ENCODE measurements at places on chromosomes 3 and 15.
A peak's percentile ranks its signal among the peaks of the same experiment; 100 is the strongest.

GRCh38 chr15:90709278-90709677 is 7.9 kb upstream of the BLM start:
- DNase-seq = no peak

DNA sequence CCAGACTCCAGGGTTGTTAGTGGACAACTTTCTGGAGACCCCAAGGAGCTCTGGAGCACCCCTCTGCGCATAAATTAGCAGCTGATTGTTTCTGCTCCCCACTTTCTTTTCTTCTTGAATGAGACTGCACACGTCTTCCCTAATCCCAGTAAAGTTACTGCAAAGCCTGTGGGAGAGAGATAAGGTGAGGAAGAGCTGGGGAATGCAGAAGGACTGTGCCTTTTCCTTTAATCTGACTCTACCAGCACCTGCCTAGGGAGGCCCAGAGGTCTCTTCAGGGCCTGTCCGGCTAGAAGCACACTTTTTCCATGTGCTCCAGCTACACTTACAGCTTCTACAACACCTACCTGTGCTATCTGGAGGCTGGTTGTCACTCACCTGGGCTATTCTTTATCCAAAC is 143.8 kb downstream of the KCNMB2 start:
- no peak for DNase-seq

DNA sequence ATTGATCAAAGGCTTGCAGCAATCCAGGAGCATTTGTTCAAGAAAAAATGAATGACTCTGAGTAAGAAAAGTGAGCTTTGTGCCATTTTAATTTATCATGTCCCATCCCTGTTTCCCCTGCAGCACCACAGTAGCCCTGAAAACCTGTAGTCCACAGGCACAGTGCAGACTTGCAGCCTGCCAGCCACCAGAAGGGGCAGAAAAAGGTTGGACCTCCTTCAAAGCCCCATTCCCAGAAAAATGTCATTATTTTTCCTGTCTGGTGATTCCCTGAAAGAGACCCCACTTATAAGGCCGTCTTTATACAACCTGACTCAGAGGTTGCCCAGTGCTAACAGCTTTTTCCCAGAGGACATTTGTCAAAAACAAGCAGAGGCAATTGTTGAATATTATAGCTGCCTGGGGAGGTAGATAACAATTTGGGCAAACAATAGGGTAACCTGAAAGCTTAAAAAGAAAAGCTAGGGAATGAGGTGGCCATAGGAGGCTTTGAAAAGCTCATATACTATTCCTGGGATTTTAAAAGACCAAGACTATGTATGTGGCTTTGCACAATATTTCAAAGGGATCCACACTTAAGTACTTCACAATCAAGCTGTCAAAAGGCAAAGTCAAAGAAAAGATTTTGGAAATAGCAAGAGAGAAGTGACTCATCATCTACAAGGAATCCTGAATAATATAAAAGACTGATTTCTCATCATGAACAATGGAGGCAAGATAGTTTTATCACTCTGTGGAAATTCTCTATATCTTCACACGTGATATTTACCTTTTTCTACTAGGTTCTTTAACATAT is 136.8 kb upstream of the PLXNA1 start:
- DNase-seq = no peak

DNA sequence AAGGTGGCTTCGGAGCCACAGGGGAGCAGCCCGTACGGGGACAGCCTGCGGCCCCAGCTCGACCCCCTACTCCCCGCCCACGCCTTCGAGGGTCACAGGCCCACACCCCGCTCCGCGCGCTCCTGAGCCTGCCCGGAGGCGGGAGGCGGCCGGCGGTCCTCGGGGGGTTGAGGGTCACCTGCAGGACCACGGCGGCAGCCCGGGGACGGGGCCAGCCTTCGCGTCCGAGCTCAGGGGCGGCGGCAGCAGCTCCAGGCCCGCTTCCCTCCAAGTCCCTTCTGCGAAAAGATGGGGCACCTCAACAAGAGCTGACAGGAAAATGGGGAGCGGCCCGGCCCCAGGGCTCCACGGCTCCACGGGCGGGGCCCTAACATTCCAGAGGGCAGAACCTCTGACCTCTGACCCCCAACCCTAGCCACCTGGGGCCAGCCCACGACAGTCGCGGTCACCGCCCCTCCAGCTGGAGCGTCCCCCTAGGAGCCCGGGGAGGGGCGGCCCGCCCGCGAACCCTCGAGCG is 428 bp downstream of the LYSMD4 start:
- DNase-seq = peak; percentile 81

GRCh38 chr15:46386356-46386755 is 751.5 kb downstream of the SQOR start:
- DNase-seq = no peak

GRCh38 chr3:29083081-29083480 is 197.8 kb upstream of the RBMS3 start:
- no peak for DNase-seq

GRCh38 chr15:65619626-65620290 is 2.0 kb upstream of the SLC24A1 start:
- DNase-seq = no peak

GRCh38 chr15:58545307-58546065 is 113.7 kb downstream of the LIPC start:
- DNase-seq = no peak

DNA sequence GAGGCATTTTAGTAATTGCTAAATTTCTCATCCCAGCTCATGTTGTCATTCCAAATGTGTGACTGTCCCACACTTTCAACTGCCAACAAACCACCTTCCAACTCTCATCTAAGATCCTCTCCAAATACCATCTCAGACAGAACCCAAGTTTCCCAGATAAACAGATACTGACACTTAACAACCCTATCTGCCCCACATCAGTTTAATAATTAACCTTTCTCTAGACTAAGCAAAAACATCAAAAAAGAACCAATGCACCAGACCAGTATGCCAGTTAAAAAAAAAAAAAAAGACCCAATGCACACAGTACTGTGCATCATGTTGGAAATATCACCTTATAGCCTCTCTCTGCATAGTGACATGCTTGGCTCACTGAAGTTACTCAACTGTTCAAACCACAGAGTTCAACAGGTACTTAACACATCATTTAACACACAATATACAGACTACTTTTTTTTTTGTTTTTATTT is 5.5 kb downstream of the SFMBT1 start:
- no peak for DNase-seq

GRCh38 chr3:39284457-39284881 is 4.6 kb upstream of the CX3CR1 start:
- no peak for DNase-seq

- DNase-seq = no peak
These were observed 3.4 kb downstream of the LINGO1 start for GRCh38 chr15:77629070-77630030.

- DNase-seq = no peak
These were observed 59.1 kb downstream of the TRIM42 start for GRCh38 chr3:140736863-140737460.

DNA sequence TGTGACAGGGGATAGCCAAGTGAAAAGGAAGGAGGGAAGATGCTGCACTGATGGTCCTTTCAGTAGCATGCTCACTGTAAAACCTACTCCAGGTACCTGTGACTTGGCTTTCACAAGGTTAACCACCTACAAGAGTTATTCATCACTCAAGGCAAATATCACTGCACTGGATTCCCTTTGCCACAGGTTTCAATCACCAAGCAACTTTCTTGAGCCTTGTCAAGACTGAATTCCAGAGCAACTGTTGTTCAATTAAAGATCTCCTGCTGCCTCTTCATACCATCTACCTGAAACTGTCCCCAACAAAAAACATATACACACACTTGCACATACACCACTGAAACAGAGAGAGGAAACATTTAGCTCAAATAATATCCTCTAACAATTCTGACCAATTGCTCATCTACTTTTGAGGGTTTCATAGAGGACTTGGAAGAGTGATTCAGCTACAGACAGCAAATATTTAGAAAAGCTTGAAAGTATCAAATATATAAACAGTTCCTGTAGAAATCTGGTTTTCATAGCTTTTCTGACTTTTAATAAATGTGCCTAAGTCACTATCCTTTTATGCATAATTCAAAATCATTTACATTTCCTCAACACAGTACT is 6.5 kb downstream of the IGF2BP2 start:
- no peak for DNase-seq

DNA sequence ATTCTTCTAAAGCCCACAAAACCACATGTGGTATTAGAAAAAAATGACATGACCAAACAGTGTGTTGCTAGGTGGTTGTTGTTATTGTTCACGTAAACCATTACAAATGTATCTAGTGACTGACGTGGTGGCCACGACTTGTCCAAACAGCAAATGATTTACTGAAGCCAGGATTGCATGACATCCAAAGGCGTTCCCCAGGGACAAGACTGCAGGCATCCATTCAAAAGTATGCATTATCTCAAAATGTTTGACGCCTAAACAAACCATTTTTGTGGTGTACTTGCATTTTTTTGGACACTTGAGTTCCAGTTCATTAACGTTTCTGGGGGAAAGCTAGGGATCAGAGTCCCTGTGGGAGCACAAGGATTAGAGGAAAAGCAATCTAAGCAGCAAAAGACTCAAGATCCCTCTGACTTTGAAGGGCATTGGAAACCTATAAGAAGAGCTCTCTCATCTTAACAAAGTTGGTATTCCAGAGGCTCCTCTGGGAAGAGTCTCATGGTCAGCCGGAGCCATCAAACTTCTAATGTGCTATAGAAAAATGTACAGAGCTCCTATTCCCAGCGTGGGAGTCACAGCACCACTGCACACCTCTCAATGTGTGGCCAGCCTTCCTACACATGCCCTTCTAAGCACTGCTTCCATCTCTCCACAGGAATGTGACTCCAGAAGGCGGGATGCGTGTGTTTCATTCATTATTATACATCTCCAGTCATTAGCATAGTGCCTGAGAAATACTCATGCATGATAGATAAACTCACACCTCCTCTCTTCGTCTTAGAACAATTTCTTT is 62.9 kb downstream of the FBN1 start:
- no peak for DNase-seq

DNA sequence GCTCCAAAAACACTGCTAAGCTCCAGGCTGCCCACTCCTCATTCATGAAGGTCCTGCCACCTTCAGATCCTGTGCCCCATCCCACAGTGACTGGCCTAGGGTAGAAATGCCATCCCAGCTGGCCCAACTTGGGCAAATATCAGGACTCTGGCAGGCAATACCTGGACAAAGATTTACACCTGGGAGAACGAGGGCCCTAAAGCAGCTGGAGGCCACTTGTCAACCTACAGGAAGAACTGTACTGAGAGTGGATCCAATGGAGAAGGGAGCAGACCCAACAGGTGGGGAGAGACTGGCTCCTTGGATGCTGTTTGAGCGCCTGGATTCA is 57.1 kb upstream of the GATA2 start:
- peak; percentile 59 for DNase-seq

GRCh38 chr15:50289749-50290148 is 24.2 kb upstream of the HDC start:
- DNase-seq = no peak

GRCh38 chr15:79434361-79434760 is 2.2 kb downstream of the MINAR1 start:
- DNase-seq = no peak

- no peak for DNase-seq
These were observed 20.3 kb downstream of the FBLN2 start for GRCh38 chr3:13569201-13569600.

DNA sequence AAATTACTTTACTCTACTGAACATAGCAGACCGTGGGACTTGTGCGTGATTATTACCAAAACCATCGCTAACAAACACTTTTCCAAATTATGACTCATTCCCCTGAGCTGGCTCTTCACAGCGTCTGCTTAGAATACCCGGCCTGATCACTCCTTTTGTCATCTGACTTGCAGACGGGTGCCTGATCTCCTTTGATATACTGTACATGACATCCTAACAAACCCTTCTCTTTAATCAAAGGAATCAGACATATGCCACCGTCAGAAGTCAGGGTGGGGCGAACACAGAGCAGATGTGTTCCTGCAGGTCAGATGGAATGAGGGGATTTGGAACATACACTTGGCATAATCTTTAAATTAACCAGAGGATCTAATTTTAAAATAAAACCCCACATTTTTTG is 48.5 kb upstream of the SH3GL3 start:
- DNase-seq = no peak

GRCh38 chr3:55521738-55522421 is 34.8 kb upstream of the WNT5A start:
- no peak for DNase-seq

DNA sequence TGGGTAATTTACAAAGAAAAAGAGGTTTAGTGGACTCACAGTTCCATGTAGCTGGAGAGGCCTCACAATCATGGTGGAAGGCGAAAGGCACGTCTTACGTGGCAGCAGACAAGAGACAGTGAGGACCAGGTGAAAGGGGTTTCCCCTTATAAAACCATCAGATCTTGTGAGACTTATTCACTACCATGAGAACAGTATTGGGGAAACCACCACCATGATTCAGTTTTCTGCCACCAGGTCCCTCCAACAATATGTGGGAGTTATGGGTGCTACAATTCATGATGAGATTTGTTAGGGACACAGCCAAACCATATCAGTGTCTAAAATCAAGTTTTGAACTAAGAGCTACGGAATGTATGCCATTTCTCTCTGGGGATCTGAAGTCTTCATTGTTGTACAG is 354.8 kb upstream of the C2CD4B start:
- DNase-seq = no peak

DNA sequence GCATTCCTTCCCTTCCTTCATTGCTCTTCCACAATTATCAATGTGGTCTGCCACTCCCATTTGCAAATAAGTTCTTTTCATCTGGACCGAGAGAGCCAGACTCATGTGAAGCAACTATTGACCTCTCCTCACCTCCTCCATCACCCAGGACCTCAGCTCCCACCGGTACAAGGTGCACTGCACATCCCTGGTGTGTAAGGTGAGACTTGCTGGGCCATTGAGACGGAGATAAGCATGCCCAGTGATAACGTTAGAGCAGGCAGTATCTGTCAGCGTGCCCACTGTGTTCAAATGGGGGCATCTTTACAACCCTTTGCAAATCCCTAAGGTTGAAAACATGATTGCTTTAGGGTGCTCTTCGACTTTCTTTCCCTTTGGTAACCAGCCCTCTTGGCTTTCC is 154.8 kb downstream of the ADAMTS17 start:
- DNase-seq = peak; percentile 46

GRCh38 chr3:36501616-36502015 is 121.3 kb downstream of the STAC start:
- no peak for DNase-seq

GRCh38 chr15:91526424-91526823 is 327.1 kb upstream of the SLCO3A1 start:
- no peak for DNase-seq

DNA sequence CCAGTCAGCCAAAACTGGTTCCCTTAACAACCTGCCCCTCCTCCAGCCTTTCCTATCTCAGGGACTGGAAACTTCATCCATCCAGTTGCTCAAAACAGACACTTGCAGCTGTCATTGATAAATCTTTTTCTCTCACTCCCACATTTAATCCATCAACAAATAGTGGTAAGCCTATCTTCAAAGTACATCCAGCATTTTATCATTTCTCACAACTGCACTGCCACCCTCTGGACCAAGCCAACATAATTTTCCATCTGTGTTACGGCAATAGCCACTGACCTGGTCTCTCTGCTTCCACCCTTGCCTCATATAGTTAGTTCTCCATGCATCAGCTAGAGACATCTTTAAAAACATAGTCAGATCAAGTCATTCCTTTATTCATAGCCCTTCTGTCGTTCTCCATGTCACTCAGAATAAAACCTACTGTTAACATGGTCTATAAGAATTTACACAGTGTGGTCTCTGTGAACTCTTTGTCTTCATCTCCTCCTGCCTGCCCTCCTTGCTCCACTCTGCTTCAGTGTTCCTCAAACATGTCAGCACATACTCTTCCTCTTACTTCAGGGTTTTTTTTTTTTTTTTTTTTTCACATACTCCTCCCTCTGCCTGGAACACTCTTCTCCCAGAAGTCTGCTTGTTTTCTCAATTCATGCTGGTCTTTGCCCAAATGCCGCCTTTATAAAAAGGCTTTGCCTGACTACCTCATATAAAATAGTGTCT is 102.5 kb upstream of the COL6A5 start:
- DNase-seq = no peak
